ENCODE measurements at places on chromosomes 5 and 9.

GRCh38 chr9:36276781-36277181 is 18.5 kb upstream of the GNE start:
- peak; percentile 28 for DNase-seq

DNA sequence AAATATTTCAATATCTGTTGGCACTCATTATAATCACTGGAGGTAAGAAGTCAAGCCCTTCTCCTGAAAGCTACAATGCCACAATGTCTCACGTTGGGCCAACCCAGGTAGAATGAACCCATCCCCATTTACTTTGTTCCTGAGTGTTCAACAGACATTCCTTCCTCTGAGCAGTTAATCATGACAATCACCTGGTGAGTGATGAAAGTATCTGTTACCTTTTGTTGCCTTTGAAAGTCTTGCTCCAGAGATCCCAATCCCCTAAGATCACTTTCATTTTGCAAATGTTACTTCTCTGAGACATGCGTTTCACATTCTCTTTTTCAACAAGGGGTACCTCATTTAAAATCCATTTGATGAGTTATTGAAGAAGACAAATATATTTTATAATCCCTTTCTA is 49.3 kb upstream of the MSX2 start:
- no peak for DNase-seq

- no peak for DNase-seq
These were observed 30.4 kb downstream of the TNFSF8 start for GRCh38 chr9:114899995-114900394.

GRCh38 chr5:73067213-73067612 is 53.2 kb upstream of the TMEM171 start:
- no peak for DNase-seq

- no peak for DNase-seq
These were observed 45.4 kb downstream of the LARP1 start for GRCh38 chr5:154800582-154800981.

GRCh38 chr5:74648835-74649293 is 8.3 kb upstream of the ENC1 start:
- peak; percentile 52 for DNase-seq

DNA sequence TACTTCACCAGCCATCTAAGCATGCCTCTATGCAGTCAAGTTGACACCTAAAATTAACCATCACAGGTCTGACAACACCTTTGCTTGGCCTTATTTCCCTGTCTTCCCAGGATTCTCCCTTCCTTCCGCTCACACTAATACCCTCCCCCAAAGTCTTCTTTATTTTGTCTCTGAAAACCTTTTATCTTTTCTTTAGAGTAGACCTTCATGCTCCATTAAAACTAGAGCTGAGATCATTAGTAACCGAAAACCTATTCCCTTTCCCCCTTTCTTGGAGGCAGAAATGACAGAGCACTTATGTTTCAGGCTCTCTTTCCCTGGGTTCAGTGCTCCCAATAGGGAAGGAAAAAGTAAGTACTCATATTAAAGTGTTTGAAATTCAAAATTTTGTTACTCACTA is 423.8 kb downstream of the YTHDC2 start:
- DNase-seq, result no peak

- no peak for DNase-seq
These were observed 33.0 kb downstream of the SLC9A3 start for GRCh38 chr5:491119-491855.

DNA sequence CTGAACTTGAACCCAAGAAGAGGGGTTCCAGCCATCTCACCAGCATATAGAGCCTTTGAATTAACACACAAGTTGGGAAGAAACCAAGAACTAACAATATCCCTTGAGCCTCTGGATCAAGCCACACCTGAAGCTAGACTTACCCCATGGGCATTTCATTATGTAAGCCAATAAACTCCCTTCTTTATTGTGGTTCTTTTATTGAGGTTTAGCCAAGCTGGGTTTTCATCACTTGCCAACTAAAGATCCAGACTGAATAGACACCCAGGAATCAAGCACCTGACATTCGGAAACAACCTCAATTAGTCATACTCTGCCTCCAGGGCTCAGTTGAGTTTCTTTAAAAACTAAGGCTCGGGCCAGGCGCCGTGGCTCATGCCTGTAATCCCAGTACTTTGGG is 226.7 kb downstream of the AGTPBP1 start:
- no peak for DNase-seq

DNA sequence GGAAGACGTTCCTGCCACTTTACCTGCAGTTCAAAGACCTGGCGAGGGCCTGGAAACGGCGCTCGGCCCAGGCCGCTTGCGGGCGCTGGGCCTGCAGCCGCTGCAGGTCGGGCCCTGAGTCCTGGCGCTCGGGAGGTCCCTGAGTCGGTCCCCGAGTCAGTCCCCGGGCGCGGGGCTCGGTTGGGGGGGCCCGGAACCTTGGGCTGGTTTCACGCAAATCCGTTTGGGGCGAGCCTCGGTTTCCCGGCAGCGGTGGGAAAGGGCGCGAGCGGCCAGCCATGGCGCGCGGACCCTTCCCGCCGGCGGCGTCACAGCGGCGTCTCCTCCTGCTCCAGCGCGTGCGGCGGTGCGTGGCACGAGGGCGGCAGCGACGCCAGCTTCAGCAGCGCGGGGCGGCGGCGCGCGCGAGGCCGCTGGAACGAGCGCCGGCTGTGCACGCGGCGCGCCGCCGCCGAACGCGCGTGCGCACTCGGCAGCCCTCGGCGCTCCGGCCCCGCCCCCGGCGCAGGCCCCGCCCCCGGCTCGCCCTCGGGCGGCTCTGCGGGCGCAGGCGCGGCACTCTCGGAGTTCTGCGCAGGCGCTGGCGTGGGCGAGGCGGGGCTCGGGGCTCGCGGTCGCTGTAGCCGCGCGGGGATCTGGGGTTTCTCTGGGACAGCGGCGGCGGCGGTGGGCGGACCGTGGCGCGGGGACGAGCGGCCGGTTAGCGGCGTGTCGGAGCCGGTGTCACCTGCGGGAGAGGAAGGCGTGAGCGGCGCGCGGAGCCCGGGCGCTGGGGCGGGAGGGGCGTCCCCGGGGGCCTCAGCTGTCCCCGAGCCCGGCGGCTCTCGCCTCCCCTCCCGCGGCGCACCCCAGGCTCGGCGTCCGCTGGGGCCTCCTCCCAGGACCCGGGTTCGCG is 29.9 kb downstream of the EXOC3 start:
- DNase-seq, result peak; percentile 78

DNA sequence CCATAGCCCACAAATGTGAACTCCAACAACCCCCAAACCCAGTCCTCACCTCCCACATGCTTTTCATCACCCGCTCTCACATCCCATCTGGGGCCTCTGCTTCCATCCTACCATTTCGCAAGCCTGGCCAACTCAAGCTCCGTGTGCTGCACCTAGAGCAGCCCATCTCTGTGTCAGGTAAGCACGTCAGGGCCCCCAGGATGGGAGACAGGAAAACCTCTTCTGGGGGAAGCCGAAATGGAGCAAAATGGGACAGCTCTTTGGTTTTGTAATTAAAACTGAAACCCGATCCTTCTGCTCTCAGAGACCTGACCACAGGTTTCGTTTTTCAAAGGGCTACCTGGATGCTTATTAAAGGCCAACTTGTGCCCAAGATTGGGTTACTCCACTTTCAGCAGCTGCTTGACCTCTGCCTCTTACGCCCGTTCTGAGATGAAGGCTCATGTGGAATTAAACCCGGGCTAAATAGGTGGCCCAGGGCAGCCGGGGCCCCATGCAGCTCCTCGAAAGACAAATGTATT is 287.7 kb downstream of the SLIT3 start:
- DNase-seq, result no peak

GRCh38 chr5:39352951-39353350 is 11.3 kb downstream of the C9 start:
- DNase-seq, result no peak

DNA sequence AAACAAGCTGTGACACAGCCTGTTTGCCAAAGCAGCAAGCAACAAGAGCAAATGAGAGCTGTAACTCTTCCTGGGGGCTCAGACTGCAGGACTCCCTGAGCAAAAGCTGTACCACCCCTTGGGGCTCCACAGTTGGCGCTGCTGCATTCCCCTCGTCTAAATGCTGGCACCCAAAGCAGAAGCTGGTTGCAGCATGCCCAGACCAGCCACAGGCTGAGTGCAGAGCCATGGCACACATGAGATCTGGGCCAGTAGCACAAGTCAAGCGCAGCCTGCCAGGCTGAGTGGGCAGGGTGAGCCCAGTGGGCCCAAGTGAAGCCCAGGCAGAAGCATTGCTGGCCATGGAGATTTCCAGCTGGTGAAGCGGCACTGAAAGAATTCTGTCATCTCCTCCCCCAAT is 157.3 kb upstream of the GRAMD2B start:
- DNase-seq, result no peak

- DNase-seq, result no peak
These were observed 18.9 kb upstream of the EGFL7 start for GRCh38 chr9:136643596-136644342.

DNA sequence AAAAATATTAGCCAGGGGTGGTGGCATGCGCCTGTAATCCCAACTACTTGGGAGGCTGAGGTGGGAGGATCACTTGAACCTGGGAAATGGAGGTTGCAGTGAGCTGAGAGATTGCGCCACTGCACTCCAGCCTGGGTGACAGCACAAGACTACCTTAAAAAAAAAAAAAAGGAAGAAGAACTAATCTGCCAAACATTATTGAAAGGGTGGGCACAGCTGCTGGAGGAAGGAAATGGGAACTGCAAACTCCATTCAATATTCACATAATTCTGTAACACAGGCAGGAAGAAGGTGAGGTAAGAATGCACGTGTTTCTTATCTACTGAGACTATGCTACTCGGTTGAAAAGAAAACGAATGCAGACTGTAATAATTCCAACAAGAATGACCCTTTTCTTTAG is 121.1 kb upstream of the GNA14 start:
- DNase-seq, result no peak

GRCh38 chr5:54873691-54874090 is 111.7 kb downstream of the ESM1 start:
- DNase-seq, result no peak

DNA sequence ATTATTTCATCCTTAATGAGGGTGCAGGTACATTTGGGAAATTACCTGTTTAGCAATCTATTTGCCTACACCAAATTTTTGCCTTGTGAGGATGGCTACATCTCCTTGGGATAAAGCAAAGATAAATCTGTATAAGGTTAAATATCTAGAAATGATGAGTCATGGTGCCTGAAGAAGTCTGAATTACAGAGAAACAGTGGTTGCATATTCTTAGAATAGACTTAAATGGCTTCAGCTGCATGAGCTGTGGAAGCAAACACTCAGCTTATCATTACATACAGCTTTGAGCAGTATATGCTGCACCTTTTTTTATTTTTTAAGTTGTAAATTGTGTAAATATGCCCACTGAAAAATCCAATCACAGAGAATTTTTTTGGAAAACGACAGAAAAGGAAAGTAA is 153.5 kb downstream of the RAPGEF6 start:
- DNase-seq, result no peak

GRCh38 chr9:112130347-112130746 is 44.8 kb downstream of the SUSD1 start:
- no peak for DNase-seq

GRCh38 chr5:23071682-23072081 is 218.5 kb upstream of the CDH12 start:
- DNase-seq, result no peak

GRCh38 chr5:149559706-149560105 is 8.5 kb upstream of the CSNK1A1 start:
- DNase-seq, result no peak

GRCh38 chr9:121260457-121261106 is 7.4 kb upstream of the GSN start:
- DNase-seq, result no peak

- DNase-seq, result no peak
These were observed 20.3 kb upstream of the TERT start for GRCh38 chr5:1315018-1315708.

GRCh38 chr5:50822761-50823160 is 156.3 kb downstream of the PARP8 start:
- no peak for DNase-seq

DNA sequence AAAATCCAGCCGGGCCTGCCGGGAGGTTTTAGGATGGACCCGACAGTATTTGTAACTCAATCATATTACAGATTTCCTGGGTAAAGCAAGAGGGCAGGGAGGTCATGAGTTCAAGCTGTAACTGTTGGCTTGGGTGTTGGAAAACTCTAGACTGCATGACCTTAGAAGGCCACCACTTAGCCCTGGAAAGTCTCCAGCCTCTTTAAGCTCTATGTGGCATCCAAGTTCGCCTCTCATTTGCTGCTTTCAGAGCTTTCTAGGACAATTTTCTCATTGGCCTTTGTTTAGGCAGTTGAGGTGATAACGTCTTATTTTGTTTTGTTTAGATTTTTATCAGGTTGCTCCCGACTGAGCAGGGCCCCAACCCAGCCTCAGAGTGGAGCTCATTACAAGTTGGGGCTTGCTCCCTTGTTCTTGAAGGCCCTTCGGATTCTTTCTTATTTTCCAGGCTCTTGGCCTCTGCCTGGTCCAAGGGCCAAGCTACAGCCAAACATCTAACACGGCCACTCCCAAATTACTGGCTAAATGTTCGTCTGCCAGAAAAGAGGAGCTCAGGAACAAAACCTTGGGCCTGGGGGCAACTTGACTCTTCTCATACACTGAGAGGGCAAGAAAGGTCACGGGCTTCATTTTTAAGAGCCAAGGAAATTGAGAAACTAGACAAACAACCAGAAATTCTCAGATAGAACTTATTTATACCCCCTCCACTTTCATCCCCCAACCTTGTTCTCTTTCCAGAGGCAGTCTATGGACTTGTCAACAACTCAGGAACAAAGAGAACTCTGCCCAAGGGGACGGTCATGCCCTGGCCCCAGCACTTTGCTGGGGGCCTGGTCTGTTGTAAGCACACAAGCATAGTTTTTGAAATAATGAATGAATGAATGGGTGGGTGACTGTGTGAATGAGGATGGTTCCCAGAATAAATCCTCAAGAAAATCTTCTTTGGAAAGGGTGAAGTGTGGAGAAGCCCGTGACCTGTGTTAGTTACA is 526.9 kb downstream of the BNC2 start:
- DNase-seq, result no peak

DNA sequence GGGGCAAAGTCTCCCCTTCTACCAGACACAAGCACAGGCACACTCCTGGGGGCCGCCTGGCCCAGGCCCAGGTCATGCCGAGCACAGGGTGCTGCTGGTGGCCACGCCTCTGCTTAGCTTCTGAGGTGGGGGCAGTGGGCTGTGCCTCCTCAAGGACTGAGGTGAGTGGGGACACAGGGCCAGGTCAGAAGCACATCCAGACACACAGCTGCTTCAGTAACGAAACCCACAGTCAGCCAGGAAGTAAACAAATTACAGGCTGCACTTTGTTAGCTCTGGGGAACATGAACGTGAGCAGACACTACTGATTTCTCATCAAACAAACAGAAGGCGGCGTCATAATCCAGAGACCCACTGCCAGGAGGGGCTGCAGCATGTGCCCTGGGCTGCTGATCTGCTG is 192.4 kb downstream of the HSPA4 start:
- no peak for DNase-seq

GRCh38 chr9:76626141-76626540 is 138.1 kb upstream of the PCA3 start:
- no peak for DNase-seq
